ENCODE measurements at places on chromosomes 4 and X.

GRCh38 chrX:19152762-19153161, 30.5 kb upstream of the ADGRG2 start:
- DNase-seq: no peak

GRCh38 chr4:113442826-113443225, 318.7 kb downstream of the CAMK2D start:
- no peak for DNase-seq

- no peak for DNase-seq
Observed at GRCh38 chr4:101135371-101136010, 211.8 kb downstream of the PPP3CA start.

DNA sequence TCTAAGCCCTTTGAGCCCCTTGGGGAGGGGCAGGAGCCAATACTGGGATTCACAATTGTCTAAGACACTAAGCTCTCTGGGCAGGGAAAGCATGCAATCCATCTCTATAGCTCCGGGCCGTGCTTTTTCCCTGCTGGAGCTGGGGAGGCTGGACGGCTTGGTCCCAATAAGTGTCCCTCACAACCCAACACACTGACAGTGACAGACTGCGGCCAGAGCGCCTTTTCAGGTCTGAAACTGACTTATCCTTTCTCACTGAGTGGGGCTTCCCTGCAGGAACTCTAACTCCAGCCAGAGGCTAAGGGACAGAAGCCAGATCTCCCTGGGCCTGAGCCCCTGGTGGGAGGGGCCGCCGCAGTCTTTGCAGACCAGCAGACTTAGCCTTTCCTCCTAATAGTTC, 146.6 kb upstream of the PBDC1 start:
- DNase-seq: no peak

- no peak for DNase-seq
Observed at GRCh38 chr4:150906987-150907633, 108.0 kb downstream of the LRBA start.

GRCh38 chr4:163558539-163559044, 64.1 kb downstream of the TMA16 start:
- DNase-seq: no peak

DNA sequence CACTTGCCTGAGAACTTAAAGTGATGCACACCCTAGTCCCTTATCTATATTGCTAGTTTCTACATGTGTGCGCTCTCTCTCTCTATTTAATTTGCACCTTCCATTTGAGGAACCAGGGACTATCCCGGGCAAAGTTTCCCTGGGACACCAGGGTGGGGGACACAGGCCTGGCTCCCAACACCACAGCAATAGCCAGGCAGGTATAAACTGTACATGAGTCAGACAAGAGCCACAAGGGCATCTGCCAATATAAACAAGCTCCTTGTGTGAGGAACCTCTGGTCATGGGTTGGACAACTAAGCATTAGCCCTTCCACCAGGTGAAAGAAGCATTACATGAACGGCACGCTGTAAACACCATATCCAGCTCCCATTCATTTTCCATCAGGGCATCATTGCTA, 455.5 kb downstream of the STIM2 start:
- DNase-seq: no peak

DNA sequence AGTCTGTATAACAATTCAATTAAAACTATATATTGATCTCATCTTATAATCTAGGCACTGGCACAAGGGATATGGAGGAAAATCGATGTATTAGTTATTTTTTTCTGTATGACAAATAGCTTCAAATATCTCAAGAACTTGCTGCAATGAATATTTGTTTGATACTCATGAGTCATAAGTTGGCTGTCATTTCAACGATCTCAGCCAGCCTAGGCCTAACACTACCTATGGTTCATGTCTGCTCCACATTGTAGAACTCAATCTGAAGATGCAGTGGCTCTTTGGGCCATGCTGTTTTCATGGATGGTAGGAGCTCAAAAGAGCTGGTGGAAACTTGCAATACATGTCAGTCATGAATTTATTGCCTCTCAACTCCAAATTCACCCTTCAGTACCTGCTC, 44.7 kb downstream of the MAGEB17 start:
- DNase-seq: no peak

- DNase-seq: no peak
Observed at GRCh38 chr4:58515226-58515625, 1405.0 kb upstream of the IGFBP7 start.

- DNase-seq: no peak
Observed at GRCh38 chr4:158861766-158862165, 92.9 kb downstream of the FNIP2 start.

- DNase-seq: no peak
Observed at GRCh38 chrX:70769659-70770227, 138.8 kb downstream of the TEX11 start.

DNA sequence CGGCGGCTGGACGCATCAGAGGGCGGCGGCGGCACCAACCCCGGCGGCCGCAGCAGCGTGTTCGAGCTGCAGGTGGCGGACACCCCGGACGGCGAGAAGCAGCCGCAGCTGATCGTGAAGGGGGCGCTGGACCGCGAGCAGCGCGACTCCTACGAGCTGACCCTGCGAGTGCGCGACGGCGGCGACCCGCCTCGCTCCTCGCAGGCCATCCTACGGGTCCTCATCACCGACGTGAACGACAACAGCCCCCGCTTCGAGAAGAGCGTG, 1.9 kb downstream of the PCDH7 start:
- no peak for DNase-seq

- no peak for DNase-seq
Observed at GRCh38 chr4:132992686-132993085, 156.4 kb upstream of the PCDH10 start.

GRCh38 chrX:16186380-16187007, 19.2 kb downstream of the MAGEB17 start:
- no peak for DNase-seq

GRCh38 chr4:20625426-20625825, 74.8 kb upstream of the PACRGL start:
- DNase-seq: no peak

- no peak for DNase-seq
Observed at GRCh38 chr4:898869-899555, 33.1 kb downstream of the GAK start.

DNA sequence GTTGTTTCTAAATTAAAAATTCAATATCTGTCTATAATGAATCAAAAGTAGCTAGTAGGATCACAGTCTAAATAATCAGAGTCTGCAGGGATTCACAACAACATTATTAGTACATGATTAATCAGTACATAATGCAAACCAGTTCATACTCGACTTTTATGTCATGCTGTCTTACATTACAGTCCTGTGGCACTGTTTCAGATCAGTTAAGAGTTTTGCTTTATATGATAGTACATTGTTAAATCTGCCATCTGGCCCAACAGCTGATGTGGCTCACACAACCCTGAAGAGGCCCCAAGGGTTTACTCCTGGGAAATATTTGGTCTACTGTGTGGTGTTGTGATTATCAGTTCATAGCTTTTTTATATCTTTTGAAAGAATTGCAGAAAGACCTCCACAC, 247.1 kb upstream of the ETNPPL start:
- no peak for DNase-seq

All from stimulated activated CD4-positive, alpha-beta T cell treated with anti-CD3 and anti-CD28 coated beads, Interleukin-2, amount 100 ng/mL, for 4 hours (primary cell).